Lower lobe of right lung (tissue), 2 donors: ENCODE measurements at places on chromosomes 7 and 10.
A peak's percentile ranks its signal among the peaks of the same experiment; 100 is the strongest.

DNA sequence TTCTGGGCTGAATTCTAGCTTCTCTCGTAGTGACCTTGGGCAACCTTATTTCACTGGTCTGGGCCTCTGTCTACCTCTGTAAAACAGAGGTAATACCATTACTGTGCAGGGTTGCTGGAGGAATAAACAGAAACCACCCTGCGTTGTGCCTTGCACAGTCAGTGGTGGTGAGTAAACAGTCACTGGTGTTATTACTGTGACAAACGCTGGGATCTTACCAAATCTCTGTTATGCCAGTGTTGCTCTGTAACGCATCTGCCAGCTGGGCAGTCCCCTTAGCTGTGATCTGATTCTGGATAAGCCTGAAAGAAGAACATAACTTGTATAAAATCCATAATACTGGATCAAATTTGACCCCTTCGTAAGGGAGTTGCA is 49.4 kb downstream of the NOD1 start:
- no peak for DNase-seq

GRCh38 chr7:142799437-142799835 is 28.7 kb downstream of the PRSS2 start:
- DNase-seq = no peak

GRCh38 chr7:29329686-29330085 is 135.1 kb downstream of the CHN2 start:
- no peak for DNase-seq

DNA sequence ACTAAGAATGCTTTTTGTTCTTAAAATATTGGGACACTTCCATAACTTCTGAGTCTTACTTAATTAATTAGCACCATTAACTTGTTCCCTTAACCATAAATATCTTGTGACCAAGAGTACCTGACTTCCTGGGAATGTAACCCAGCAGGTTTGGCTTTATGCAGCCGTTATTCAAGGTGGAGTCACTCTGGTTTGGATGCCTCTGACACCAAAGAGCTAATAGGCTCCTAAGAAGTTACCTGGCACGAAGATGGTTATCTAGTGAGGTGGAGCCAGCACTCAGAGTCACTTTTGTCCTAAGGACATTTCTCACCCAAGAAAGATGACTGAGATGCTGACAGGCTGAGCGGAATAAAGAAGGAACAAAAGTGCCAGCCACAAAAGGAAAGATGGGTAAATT is 172.3 kb downstream of the C1GALT1 start:
- no peak for DNase-seq

- no peak for DNase-seq
Measured at GRCh38 chr7:70645279-70645678, 486.7 kb upstream of the GALNT17 start.

- no peak for DNase-seq
Measured at GRCh38 chr7:43868181-43868580, 1.1 kb downstream of the MRPS24 start.

DNA sequence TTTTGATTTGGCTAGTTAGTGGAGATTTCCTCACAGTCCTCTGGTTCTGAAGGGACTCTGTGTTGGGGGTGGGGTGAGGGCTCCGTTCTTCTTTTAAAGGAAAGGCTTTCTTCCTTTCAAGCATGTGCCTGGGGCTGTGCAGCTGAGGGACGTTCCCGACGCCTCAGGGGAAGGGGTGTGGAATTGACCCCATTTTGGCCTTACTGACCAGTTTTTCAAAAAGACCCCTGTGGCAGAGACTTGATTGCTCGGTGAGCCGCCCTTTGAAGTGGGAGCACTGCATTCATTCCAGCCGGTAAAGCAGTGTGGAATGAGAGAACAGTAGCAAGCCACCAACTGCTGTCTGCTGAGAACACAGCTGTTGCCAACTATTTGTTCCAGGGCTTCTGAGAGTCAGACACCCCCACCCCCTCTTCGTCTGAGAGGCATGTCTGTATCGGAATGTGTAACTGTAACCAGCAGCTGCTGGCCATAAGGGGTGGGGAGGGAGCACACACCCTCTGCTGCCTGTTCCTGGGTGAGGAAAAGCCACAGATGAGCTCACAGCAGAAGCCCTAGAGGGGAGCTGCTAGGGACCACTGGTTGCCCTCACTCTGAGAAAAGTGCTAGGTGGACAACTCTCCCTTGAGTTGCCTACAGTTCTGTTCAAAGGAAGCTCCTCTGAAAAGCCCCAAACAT is 33.2 kb downstream of the WBP1L start:
- DNase-seq = peak; percentile 80

DNA sequence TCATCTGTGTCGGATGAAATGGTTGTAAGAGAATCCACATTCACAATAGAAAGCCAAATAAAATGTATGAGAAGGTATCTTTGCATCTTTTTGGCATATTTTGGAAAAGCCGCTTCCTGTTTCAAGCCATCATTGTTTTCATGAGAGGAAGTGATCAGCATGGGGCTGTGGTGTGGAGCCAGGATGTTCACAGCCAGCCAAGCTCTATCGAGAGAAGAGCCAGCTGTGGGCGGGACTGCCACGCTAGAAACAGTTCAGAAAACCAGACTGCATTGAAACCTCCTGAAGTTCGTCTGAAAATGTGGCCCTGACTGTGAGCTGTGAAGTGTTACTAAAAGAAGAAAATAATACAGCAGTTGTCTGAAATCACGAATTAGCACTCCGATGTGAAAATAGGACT is 21.2 kb upstream of the NPS start:
- no peak for DNase-seq

DNA sequence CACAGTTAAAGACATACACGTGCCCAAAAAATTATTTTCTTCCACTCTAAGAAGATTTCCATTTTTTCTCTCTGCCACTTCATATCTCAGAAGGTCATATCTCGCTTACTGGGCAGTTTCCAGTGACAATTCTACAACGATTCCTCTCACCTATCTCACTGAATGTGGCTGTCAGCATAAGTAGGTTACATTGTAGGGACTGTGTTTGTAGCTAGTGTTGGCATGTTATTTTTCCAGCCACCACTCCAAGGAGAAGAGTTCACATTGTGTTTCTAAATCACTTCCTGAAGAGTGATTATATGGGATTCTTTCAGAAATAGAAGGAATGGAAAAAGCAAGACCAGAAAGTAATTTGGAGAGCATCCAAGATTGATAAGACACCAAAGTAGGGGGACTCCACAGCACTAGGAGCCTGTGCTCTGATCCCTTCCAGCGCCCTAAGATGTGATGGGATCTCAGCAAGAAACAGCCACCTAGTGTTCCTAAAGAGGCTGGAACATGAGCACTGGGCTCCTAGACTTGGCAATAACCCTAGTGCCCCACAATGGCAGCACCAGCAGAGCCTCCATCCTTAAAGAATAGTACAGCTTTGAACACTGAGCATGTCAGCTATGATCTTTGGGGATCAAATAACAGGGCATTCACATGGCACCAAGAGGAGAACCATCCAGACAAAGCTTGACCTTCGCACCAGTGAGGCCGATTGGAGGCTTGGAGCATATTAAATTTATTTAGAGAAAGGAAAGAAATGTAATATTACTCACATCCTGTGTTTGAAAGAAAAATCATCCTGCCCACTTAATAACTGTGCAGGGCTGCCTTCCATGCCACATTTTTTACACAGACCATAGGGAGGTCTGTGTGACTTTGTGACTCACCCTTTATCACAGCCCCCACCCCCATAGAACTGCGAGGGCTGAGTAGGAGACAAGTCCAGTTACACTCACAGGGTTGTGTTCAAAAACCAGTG is 51.8 kb downstream of the CAV1 start:
- DNase-seq = no peak

GRCh38 chr7:131591687-131592319 is 35.4 kb upstream of the PODXL start:
- no peak for DNase-seq

- no peak for DNase-seq
Measured at GRCh38 chr7:85289279-85289678, 102.4 kb upstream of the SEMA3D start.

- DNase-seq = peak; percentile 49
Measured at GRCh38 chr7:128103498-128104107, 72.4 kb upstream of the LRRC4 start.

GRCh38 chr7:2016761-2017480 is 215.8 kb downstream of the MAD1L1 start:
- DNase-seq = peak; percentile 41

- no peak for DNase-seq
Measured at GRCh38 chr7:118109607-118110006, 74.4 kb upstream of the LSM8 start.

DNA sequence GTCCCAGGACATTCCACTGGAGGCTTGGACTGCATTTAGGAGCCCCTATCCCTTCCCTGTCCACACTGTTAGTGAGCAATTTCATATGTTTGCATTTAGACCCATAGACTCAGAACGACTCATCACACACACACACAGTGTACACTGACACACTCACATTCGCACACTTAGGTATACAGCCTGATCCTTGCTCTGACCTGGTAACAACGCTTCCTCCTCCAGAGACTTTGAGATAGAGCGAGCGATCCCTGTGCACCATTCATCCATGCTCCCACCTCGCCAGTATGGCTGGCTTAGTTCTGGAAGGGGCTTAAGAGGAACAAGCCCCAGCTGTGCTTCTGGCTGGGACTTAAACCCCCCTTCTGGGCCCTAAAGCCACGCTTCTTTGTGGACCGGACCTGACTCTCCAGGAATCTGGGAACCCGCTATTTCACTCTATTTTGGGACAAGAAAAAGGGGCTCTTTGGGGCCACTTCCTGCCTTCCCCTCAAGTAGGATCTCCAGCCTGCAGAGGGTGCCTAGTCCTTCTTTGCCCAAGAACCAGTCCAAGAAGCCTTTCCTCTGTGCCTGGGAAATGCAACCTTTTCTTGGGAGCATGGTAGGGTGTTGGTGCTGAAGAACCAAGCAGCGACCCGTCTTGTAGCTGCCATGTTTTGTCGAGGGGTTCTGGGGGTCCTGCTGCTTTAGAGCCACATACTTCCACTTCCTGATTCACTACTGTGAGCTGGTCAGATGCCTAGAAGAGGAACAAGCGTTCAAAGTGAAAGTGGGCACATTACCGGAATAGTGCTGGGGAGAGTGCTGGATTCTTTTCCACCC is 1.1 kb upstream of the HOXA13 start:
- DNase-seq = no peak

DNA sequence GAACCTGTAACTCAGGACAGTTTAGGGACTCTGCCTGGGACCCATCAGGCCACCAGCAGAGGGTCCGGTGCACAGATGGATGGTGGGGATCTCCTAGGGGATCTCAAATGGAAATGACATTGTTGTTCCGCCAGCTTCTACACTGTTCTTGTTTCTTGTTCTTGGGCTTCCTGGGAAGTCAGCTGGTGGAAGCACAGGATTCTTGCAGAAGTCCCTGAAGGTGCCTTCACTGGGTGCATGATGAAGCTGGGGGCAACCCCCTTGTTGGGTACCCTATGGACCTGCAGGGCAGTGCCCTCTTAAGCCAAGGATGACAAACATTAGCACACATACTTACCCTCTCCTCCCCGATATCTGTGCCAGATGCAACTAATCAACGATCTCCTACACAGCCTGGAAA is 18.6 kb downstream of the SFTPD start:
- DNase-seq = no peak

GRCh38 chr7:80533287-80533686 is 21.4 kb upstream of the GNAT3 start:
- no peak for DNase-seq

GRCh38 chr7:132171130-132171576 is 405.1 kb downstream of the PLXNA4 start:
- no peak for DNase-seq

DNA sequence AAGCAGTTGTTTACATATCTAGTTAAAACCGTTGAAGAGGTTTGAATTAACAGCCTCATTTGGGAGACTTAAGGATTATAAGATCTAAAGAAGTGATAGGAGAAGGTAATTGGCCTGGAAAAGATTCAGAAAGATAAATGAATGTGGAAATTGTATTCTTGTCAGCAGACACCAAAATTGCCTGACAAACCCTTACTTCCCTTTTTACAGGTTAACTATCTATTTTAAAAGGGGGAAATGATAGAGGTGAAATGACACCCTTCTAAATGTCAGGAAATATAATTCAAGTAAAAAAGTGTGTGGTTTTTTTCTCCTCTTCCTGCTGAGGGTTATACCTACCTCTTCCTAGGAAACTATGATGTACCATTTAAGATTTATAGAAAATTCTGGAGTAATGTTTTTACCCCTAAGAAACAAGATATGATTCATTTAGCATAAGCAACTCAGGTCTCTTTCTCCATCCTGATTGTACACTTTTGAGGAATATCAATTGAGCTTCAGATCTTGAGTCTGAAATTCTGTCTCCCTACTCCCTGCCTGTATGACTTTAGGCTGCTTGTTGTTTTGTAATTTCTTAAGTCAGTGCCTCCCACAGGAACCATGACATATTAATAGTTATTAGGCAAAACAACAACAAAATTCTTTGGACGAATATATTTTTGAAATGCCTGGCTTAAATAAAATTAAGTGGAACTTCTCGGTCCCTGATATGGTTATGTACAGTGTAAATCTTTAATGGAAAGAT is 250.4 kb downstream of the RNLS start:
- no peak for DNase-seq

DNA sequence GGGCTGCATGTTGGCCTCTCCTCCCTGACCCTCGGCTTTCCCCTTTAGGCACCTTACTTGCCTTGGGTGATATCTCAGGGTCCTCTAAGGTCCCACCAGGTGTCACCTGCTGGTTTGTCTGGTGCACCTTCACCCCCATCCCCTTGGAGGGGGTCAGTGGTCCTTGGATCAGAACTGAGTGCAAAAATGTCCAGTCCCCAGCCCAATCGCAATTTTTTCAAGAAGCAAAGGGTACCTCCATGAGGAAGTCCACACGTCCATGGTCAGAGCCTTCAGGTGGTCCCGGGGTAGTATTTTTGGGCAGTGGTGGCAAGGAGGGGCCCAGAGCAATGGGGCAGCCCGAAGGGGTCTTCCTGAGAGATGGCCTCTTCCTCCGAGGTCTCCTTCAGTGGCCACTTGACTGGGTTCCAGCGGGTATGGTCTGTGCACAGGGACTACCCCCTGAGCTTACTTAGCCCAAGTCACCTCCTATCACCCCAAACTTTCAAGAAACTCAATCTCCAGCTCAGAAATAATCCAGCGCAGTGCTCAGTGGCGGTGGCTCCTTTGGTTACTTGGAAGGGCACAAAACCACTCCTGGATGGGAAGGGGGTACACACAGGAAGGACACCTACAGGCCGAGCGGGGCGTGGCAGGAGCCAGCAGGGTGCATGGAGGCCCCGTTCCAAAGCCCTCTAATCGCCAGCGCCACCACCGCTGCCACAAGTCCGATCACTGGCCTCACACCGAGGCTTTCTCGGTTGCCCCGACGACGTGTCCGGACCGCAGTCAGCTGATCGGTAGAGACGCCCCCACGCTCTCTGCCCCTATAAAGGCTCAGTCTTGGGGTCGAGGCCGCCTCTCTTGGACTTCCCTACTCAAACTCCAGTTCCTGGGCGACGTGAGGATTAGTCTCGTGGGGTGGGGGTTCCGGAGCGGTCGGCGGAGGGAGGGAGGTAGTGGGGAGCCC is 4.5 kb downstream of the SAP25 start:
- DNase-seq = peak; percentile 76

GRCh38 chr7:157544226-157544625 is 207.4 kb downstream of the DNAJB6 start:
- DNase-seq = peak; percentile 39

GRCh38 chr10:118720685-118721538 is 33.9 kb downstream of the CACUL1 start:
- DNase-seq = no peak

GRCh38 chr7:82443547-82444219 is at the start of gene CACNA2D1:
TSS of gene CACNA2D1 (minus strand) at chr7:82443777.
- DNase-seq = peak; percentile 70
